ENCODE measurements at places on chromosomes 5 and 9. TPM values are rescaled to one million over a fixed set of nuclear protein-coding genes. Genes with fewer than 3 reads are reported as not detected.
A peak's percentile ranks its signal among the peaks of the same experiment; 100 is the strongest.

GRCh38 chr9:105708405-105708804, 14.1 kb downstream of the TMEM38B start:
- no peaks in the 10 kb centered on the region for H3K36me3 ChIP-seq
- no peak for DNase-seq
- no peaks in the 10 kb centered on the region for H3K4me1 ChIP-seq
- no peak overlapping the region for H3K4me3 ChIP-seq
- no peaks in the 10 kb centered on the region for H3K27me3 ChIP-seq

DNA sequence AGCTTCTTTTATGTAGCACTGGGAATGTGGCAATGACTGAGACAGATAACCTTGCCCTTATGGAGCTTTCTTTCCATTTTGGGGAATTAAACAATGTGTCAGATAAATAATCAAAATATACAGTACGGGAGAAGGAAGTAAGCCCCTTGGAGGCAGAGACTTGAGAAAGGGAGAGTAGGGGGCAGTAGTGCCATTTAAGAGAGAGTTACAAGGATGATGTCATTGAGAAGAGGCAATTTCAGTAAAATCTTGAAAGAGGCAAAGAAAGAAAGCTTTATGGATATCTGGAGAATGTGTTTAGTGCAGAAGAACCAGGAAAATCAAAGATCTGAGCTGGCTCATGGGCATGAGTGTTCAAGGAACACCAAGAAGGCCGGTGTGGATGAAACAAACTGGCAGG, 77.3 kb downstream of the KCTD16 start:
- H3K4me1 ChIP-seq = peaks cover 10% of the 10 kb centered on the region
- no peaks in the 10 kb centered on the region for H3K36me3 ChIP-seq
- no peak for DNase-seq
- H3K4me3 ChIP-seq = no peak overlapping the region
- H3K27me3 ChIP-seq = no peaks in the 10 kb centered on the region

DNA sequence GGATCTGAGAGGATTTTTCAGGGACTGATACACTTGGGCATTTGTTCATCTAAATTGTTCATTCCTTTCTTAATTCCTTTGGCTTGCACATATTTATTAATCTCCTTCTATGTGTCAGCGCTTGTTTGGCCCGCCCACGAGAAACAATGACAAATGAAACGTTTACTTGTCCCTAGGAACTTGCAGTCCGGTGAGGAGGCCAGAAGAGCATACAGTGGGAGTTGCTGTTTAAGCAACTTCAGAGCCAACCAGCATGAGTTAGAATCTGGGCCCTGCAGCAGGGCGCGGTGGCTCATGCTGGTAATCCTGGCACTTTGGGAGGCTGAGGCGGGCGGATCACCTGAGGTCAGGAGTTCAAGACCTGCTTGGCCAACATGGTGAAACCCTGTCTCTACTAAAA, 18.8 kb downstream of the FBXL7 start:
- DNase-seq = no peak
- peaks cover 17% of the 10 kb centered on the region for H3K4me1 ChIP-seq
- H3K27ac ChIP-seq = no peak overlapping the region
- H3K36me3 ChIP-seq = no peaks in the 10 kb centered on the region
- H3K4me3 ChIP-seq = no peak overlapping the region
- H3K27me3 ChIP-seq = no peaks in the 10 kb centered on the region

DNA sequence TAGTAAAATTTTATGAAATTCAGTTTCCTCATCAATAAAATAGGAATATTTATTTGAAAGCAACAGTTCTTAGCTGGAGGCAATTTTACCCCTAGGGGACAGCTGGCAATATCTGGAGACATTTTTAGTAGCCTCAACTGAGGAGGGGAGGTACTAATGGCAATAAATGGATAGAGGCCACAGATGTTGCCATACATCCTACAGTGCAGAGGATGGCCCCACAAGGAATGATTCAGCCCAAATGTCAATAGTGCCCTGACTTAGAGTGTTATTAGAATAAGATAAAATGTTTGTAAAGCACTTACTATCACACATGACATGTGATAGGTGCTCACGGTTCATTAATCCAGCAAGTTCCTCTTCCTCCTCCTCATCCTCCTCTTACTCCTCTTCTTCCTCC, 293.6 kb downstream of the KCTD16 start:
- H3K27me3 ChIP-seq = no peaks in the 10 kb centered on the region
- peaks cover 6% of the 10 kb centered on the region for H3K4me1 ChIP-seq
- H3K4me3 ChIP-seq = no peak overlapping the region
- DNase-seq = no peak

DNA sequence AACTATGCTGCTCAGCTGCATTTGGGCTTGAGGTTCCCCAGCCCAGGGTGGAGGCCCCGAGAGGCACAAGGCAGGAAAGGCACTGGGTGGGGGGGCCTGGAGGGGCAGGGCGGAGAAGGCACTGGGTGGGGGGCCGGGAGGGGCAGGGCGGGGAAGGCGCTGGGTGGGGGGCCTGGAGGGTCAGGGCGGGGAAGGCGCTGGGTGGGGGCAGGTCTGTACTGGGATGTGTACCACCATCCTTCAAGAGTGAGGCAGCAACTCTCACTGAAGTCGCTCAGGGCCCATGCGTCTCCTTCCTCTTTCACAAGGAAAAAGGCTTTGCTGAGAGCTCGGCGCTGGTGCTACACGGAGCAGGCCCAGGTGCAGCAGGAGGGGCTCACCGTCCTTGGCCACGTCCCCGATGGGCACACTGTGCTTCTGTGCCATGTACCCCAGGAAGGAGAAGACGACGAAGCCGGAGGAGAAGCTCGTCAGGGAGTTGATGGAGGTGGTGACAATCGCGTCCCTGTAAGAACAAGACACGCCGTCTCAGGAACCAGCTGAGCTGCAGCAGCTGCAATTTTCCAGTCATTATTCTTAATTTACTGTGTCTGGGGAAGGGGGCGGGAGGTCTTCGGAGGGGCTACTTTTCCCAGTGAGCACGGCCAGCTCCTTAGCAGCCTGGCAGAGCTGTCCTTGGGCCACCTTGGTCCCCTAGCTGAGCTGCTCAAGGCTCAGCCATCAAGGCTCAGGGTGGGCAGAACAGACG, 30.8 kb downstream of the SLC6A3 start:
- H3K4me1 ChIP-seq = no peaks in the 10 kb centered on the region
- no peaks in the 10 kb centered on the region for H3K36me3 ChIP-seq
- H3K27ac ChIP-seq = no peak overlapping the region
- no peak overlapping the region for H3K4me3 ChIP-seq
- no peak for DNase-seq
- H3K27me3 ChIP-seq = no peaks in the 10 kb centered on the region

DNA sequence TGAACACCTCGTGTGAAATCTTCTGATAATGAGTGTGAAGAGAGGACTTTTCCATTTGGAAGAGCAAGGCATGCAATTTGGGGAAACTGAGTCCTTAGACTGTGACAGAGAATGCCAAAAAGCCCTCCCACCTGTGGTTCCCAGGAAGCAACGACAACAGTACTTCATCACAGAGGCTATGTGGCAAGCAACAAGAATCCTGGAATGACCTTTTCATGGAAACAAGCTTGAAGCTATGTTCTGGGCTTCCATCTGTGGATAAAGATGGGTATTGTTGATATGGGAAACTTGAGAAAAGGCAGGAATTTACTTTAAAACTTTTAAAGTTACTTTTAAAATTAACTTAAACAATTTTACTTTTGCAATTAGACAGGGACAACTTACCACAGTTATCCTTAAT, 131.2 kb upstream of the ANKH start:
- no peaks in the 10 kb centered on the region for H3K27me3 ChIP-seq
- H3K27ac ChIP-seq = no peak overlapping the region
- H3K4me1 ChIP-seq = no peaks in the 10 kb centered on the region
- no peaks in the 10 kb centered on the region for H3K36me3 ChIP-seq
- H3K4me3 ChIP-seq = no peak overlapping the region
- no peak for DNase-seq

- peak; percentile 43 for DNase-seq
- H3K27me3 ChIP-seq = peaks cover 17% of the 10 kb centered on the region
- H3K36me3 ChIP-seq = no peaks in the 10 kb centered on the region
- no peak overlapping the region for H3K27ac ChIP-seq
- H3K4me3 ChIP-seq = no peak overlapping the region
Measured at GRCh38 chr5:96699186-96699820, 37.1 kb downstream of the CAST start.

- H3K36me3 ChIP-seq = no peaks in the 10 kb centered on the region
- DNase-seq = no peak
Measured at GRCh38 chr5:14353726-14354474, 210.8 kb downstream of the TRIO start.

DNA sequence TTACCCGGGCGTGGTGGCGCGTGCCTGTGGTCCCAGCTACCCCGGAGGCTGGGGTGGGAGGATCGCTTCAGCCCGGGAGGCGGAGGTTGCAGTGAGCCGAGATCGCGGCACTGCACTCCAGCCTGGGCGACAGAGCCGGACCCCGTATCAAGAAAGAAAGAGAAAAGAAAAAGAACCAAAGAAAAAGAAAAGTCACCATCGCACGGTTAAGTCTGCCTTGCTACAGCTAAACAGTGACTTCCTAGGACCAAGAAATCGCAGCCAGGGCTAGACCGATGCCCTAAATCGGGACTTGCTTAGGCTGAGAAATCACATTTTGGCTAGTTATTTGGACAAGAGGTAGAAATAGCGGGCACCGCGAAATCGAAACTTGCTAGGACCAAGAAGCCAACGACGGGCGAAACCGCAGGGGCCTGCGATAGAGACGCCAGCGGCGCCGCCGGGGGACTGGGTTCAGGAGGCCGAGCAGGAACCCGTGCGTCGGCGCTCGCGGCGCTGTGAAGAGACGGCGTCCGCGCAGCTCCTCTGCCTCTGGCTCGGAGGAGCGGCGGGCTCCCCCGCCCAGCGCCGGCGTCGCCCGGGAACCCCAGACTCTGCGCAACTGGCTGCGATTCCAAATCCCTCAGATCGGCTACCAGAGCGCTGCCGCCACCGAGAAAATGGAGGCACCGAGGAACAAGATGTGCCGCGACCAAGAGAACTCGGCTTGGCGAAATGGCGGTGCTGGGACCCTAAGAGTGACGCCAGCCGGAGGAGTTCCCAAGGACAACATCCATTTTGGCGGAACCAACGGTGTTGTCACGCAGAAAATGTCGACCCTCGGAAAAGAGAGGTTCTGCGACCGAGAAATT, 26.1 kb upstream of the ANXA2R start:
- H3K4me1 ChIP-seq = peaks cover 9% of the 10 kb centered on the region
- H3K4me3 ChIP-seq = peak overlapping the region; percentile 86
- H3K27ac ChIP-seq = peak overlapping the region; percentile 88

DNA sequence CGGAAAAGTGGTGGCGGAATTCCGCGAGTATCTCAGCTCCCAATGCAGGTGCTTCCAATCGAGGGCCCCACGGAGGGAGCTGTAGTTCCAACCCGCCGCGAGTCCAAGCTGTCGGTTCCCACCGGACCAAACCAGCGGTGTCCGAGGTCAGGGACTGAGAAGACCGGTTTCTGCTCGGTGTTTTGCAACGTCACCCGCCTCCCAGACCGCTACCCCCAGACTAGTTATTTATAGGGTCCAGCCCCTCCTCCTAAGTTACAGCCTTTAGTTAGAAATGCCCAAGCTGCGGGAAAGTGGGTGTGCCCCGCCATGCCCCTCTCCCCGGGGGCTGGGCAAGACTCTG, 677 bp upstream of the MYORG start:
- peaks cover 92% of the 10 kb centered on the region for H3K27me3 ChIP-seq
- peak overlapping the region; percentile 69 for H3K4me3 ChIP-seq

- no peaks in the 10 kb centered on the region for H3K36me3 ChIP-seq
- H3K27me3 ChIP-seq = no peaks in the 10 kb centered on the region
- no peak overlapping the region for H3K4me3 ChIP-seq
Measured at GRCh38 chr5:138366632-138367382, 14.3 kb downstream of the KDM3B start.

- H3K36me3 ChIP-seq = no peaks in the 10 kb centered on the region
- H3K4me1 ChIP-seq = no peaks in the 10 kb centered on the region
- no peak overlapping the region for H3K27ac ChIP-seq
Measured at GRCh38 chr5:59698207-59699178, 195.0 kb downstream of the PDE4D start.

- H3K27me3 ChIP-seq = no peaks in the 10 kb centered on the region
- H3K27ac ChIP-seq = no peak overlapping the region
- no peaks in the 10 kb centered on the region for H3K36me3 ChIP-seq
- no peaks in the 10 kb centered on the region for H3K4me1 ChIP-seq
Measured at GRCh38 chr5:73328640-73329039, 119.9 kb downstream of the FOXD1 start.

The ANKRD18B gene
- 14.7 TPM for total RNA-seq

The RNF183 gene
- total RNA-seq = 0.09 TPM

The LCN10 gene
- not detected for total RNA-seq

The WDR55 gene
- total RNA-seq = 15.1 TPM

The PCDHGA11 gene
- 13.3 TPM for total RNA-seq

The C1QTNF2 gene
- total RNA-seq = 0.06 TPM

The C5orf63 gene
- 1.5 TPM for total RNA-seq

Measured in neural progenitor cell (in vitro differentiated cells).